ENCODE measurements at places on chromosomes 5 and 9.

DNA sequence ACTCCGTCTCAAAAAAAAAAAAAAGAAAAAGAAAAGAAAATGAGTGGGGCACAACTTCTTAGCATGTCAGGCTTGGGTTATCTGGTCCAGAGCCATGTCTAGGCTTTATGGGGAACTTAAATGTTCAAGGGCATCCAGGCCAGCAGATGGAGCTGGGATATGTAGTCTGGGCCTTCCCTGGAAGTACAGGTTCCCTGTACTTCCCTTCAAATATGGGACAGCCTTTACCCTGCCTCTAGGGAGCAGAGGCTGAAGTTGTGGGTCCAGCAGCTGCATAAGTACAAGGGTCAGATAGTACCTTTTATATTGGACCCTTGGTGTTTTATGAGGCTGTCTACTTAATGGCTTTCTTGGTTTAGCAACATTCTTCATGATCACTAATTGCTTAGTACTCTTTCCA is 42.1 kb downstream of the FAF2 start:
- DNase-seq: no peak

GRCh38 chr5:90055831-90056328 is 353.7 kb downstream of the CETN3 start:
- DNase-seq: no peak

DNA sequence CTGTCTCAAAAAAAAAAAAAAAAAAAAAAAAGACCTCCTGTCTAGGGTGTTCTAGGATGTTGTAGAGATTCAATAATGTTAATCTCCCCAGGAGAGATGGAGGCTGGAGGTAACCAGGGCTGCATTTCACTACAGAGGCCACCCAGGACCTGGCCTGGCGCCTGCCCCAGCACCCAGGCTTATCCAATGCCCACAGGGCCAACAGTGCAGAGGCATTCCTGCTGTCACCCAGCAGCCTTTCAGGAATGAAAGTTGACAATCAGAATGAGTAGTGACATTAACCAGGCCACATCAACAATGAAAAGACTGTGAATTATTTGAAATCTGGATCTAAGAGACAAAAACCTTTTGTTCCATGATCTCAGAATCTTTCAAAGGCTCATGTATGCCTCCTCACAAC is 36.2 kb upstream of the GABRP start:
- DNase-seq: no peak

DNA sequence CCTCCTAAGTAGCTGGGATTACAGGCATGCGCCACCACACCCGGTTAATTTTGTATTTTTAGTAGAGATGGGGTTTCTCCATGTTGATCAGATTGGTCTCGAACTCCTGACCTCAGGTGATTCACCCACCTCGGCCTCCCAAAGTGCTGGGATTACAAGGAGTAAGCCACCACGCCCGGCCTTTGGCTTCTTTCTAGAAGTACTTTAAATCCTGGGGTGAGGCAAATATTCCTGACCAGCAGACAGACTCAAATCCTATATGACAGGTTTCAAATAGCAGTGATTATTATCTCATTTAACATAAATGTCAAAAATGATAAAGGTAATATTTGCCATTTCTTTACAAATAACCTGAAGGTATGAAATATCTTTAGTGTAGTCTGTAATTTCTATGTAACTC is 35.6 kb downstream of the ABHD17B start:
- no peak for DNase-seq

DNA sequence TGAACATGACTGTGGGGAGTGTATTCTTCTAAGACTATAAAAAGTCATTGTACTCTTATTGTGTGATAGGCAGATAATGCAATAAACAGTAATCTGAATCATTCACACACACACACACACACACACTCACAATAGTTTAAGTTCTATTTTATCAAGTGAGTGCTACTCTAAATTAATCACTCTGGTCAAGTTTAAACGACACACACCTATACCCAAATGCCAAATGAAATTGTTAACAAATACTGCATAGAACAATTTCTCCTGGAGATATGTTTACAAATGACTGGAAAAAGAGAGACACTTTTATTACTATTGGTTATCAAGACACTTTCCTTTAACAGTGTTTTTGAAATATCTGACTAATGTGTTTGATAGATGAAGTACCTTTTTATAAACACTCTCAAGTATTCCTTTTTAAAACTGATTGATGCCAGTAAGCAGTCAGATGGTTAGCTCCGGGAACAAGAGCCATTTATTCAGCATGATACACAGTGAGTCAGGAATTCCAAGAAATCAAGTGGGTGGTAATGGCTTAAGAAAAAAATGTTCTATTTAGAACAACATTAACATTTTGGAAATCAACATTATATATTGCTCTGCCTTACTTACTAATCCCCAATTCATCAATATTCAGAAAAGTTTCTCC is 521.6 kb upstream of the ST8SIA4 start:
- no peak for DNase-seq

GRCh38 chr5:56858777-56859442 is 43.6 kb downstream of the MAP3K1 start:
- DNase-seq: no peak

GRCh38 chr5:50855001-50855400 is 188.6 kb downstream of the PARP8 start:
- no peak for DNase-seq

- no peak for DNase-seq
These were observed 259.5 kb upstream of the ARRDC3 start for GRCh38 chr5:91642581-91642980.

GRCh38 chr5:131379723-131380122 is 115.9 kb downstream of the CDC42SE2 start:
- DNase-seq: no peak

- DNase-seq: no peak
These were observed 7.1 kb upstream of the IFNA2 start for GRCh38 chr9:21392270-21392669.

- peak; percentile 30 for DNase-seq
These were observed 31.3 kb upstream of the LARP1 start for GRCh38 chr5:154723740-154724505.

- no peak for DNase-seq
These were observed 41.5 kb downstream of the SECISBP2 start for GRCh38 chr9:89359751-89360261.

DNA sequence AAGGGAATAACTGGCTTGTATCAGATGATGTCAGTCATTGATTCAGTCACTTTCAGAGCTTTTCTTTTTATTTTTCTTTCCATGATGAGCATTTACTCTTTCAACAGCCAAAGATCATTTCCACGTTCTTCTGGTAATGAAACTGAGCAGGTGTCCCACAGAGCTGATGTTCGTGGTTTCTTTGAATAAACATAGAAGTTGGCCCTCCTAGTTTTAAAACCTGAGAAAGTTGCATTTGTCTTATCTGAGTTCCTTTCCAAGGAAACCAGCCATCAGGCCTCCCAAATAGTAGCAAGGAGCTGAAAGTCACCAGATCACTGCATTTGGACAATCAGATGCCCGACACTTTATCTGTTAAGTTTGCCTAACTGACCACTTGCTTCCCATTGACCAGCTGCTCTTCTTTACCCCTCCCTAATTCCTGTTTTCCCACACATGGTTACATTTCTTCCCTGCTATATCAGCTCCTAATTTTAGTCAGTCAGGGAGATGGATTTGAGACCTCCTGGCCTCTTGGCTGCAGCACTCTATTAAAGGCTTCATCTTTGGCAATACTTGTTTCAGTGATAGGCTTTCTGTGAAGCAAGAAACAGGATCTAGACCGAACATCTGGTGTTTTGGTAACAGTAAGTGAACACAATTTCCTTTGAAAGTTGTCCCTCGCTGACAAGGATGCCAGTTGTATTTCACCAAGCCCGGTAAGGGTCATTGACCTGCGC is 420.8 kb downstream of the CHSY3 start:
- no peak for DNase-seq

DNA sequence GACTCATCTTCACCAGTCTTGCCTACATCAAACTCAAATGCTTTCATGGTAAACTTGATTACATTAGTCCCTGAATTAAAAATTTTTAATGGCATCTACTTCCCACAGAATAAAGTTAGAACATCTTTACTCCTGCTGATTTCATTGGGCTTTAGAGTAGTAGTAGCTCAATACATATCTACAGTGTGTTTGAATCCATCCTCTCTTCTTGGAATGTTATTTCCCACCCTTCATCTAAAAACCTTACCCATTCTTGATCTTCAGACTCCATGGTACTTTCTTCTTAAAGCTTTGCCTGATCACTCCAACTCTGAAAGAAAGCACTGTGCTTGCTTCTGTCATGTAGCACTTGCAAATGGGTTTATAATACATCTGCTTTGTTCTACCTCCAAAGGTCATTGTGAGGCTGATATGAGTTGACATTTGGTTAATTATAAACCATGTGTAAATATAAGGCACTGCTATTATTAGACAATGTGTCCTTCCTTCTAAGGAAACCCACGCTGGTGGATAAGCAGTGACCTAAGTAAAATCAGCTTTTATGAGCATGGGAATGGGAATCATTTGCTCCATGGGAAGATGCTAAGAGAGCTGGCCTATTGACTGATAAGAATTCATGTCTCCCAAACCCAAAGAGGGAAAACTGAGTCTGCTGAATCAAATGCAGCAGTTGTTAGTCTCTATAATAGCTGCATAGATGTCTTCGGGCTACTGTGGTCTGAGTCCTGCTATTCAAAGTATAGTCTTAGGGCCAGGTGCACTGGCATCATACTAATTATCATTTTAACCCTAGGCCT is 7.5 kb upstream of the PRLR start:
- no peak for DNase-seq

- peak; percentile 20 for DNase-seq
These were observed 13.2 kb downstream of the TTC39B start for GRCh38 chr9:15293804-15294316.

GRCh38 chr5:36373527-36374086 is 71.9 kb upstream of the RANBP3L start:
- no peak for DNase-seq
